ENCODE measurements at places on chromosomes 6 and 20. TPM values are rescaled to one million over a fixed set of nuclear protein-coding genes. Genes with fewer than 3 reads are reported as not detected.

Gene LHFPL5
- total RNA-seq, result 0.16 TPM

Gene TMEM217
- 0.60 TPM for total RNA-seq

Gene STX11
- total RNA-seq, result 2.4 TPM

Gene ZNF512B
- 13.0 TPM for total RNA-seq

Gene SIRPB2
- total RNA-seq, result not detected

Gene CLPSL1
- not detected for total RNA-seq

Gene ZBTB12
- 3.9 TPM for total RNA-seq
